Esophagus squamous epithelium (tissue), 5 donors: ENCODE measurements at places on chromosomes 6 and 20.

GRCh38 chr20:41064377-41064776 lies 35.8 kb downstream of the TOP1 start:
- DNase-seq: no peak

DNA sequence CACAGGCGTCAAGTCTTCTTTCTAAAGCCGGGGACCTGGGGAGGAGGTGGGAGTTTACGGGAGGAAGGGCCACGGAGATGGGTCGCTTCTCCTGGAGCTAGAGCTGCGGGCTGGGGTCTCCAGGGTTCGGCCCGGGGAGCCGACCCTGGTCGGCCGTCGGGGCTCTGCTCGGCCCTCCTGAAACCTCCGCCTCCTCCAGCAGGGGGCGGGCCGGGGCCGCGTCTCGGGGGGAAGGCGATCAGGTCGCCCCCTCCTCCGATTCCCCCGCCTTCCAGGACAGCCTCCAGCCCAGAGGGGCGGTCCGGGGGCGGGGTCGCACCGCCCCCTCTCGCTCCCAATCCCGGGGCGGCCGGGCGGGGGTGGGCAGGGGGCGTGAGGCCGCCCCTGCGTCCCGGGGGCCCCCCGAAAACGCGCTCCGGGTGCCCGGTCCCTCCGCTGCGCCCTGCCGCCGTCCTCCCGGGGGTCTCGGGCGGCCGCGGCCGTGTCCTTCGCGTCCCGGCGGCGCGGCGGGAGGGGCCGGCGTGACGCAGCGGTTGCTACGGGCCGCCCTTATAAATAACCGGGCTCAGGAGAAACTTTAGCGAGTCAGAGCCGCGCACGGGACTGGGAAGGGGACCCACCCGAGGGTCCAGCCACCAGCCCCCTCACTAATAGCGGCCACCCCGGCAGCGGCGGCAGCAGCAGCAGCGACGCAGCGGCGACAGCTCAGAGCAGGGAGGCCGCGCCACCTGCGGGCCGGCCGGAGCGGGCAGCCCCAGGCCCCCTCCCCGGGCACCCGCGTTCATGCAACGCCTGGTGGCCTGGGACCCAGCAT lies at the start of gene CEBPB:
TSS of gene CEBPB (plus strand) at position 580 of the 814 bp plus-strand sequence. CDS start at position 784, 204 bp downstream.
- DNase-seq: peak; percentile 35

DNA sequence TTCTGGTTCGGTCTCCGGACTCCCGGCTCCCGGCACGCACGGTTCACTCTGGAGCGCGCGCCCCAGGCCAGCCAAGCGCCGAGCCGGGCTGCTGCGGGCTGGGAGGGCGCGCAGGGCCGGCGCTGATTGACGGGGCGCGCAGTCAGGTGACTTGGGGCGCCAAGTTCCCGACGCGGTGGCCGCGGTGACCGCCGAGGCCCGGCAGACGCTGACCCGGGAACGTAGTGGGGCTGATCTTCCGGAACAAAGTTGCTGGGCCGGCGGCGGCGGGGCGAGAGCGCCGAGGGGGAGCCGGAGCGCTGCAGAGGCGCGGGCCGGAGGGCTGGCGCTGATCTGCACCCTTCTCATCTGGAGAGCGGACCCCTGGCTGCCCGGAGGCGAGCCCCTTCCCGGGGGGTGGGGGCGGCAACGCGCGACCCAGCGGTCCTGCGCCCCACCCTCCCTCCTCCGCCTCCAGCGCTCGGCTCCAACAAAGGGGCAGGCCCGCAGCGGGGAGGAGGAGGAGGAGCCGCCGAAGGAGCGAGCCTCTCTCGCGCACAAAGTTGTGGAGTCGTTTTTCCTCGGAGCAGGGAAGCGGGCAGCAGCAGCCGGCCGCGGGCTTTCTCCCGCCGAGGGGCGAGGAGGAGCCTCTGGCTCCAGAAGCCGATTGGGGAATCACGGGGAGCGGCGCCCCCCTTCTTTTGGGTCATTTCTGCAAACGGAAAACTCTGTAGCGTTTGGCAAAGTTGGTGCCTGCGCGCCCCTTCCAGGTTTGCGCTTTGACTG lies at the start of gene UTRN:
TSS of gene UTRN (plus strand) at position 553 of the 765 bp plus-strand sequence. CDS start 6,494 bp downstream, outside the sequence.
- peak; percentile 13 for DNase-seq

- DNase-seq: no peak
These were observed 46.4 kb upstream of the DDR1 start for GRCh38 chr6:30837870-30838269.

- DNase-seq: peak; percentile 4
These were observed 132.2 kb downstream of the OGFRL1 start for GRCh38 chr6:71420693-71421328.

DNA sequence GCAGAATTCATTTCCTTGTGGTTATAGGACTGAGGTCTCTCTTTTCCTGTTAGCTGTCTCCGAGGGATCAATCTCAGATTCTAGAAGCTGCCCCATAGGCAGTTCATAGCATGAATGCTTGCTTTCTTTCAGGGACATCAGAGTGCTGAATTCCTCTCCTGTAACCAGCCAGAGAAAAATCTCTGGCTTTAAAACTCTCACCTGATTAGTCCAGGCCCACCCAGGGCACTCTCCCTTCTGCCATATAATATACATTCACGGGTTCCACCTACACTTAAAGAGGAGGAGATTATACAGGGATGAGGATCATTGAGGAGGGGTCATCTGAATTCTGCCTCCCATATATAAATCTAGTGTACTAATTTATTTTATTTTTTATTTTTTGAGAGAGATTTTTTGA lies 2.1 kb upstream of the KCNS1 start:
- DNase-seq: no peak

GRCh38 chr6:11585426-11586016 lies 48.0 kb downstream of the TMEM170B start:
- no peak for DNase-seq

GRCh38 chr6:1094306-1094705 lies 217.6 kb upstream of the FOXQ1 start:
- DNase-seq: no peak

GRCh38 chr20:41177636-41178035 lies 40.3 kb downstream of the PLCG1 start:
- DNase-seq: no peak

- no peak for DNase-seq
These were observed 10.2 kb downstream of the SENP6 start for GRCh38 chr6:75611702-75612375.

DNA sequence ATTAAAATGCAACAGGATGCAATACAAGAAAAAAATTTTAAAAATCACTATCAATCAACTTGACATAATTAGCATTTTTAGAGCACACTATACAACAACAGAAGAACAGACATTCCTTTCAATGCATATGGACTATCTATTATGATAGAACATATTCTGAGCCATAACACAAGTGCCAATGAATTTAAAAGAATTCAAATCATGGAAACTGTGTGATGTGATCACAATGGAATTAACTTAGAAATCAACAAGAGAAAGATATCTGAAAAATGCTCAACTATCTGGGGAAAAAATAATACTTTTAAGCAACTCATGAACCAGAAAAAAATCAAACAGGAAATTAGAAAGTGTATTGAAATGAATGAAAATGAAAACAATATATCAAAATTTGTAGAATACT lies 106.3 kb downstream of the ADTRP start:
- no peak for DNase-seq

- no peak for DNase-seq
These were observed 6.5 kb upstream of the USP45 start for GRCh38 chr6:99521633-99522151.

- DNase-seq: no peak
These were observed 13.4 kb downstream of the PHACTR2 start for GRCh38 chr6:143691155-143691554.

GRCh38 chr6:163355426-163355991 lies 59.0 kb upstream of the QKI start:
- DNase-seq: no peak

GRCh38 chr6:36504982-36505381 lies 42.3 kb downstream of the STK38 start:
- DNase-seq: no peak

GRCh38 chr20:35702824-35703695 lies 3.9 kb downstream of the ROMO1 start:
- DNase-seq: no peak

DNA sequence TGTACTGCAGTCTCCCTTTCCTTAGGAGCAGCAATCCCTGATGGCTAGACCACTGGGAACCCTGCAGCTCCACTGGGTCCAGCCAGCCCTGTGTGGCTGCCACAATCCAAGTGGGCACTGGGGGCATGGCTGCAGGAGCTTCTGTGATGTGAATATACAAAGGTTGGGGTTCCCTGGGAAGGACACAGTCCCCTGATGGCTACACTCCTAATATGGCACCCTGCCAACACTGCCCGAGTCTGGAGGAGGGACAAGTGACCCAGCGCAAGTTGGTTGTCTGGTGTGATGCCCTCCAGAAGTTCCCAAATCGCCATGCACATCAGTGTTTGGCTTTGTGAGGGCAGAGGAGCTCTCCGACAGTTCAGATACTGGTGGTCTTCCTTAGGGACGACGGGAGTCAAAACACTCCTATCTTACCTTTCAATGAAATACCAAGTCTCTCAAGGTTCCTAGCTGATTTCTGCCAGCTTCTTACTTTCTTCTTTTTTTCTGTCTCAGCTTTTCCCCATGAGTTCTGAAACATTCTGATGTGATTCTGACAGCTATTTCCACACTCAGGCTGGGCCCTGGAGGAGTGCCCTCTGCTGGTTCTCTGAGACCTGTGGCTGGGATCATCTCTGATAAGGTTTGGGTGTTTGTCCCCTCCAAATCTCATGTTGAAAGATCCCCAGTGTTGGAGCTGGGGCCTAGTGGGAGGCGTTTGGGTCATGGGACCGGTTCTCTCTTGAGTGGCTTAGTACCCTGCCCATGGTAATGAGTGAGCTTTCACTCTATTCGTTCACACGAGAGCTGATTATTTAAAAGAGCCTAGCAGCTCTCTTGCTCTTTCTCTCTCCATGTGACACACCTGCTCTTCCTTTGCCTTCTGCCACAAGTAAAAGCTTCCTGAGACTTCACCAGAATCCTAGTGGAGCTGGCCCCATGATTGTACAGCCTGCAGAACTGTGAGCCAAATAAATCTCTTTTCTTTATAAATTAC lies 15.5 kb upstream of the ZFP57 start:
- no peak for DNase-seq

DNA sequence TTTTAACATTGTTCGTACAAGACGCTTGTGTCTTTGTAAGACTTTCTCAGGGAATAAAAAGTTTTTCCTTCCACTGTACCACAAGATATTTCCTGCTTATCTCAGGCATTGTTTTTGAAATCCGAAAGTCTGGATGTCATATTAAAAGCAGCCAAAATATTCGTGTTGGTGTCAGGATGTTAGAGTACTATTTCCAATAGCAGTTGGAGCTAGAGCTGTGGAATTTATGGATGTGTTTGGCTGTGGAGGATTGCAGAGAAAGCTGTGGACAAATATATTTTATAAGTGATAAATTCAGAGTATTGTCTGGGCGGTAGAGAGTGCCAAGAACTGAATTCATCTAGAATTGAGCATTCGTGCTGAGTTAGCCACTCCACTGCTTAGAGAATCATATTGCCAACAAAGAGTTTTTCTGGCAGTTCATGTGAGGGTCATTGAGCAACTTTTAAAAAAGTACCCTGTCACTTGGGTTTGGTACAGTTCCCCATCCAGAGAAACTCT lies 57.7 kb downstream of the ZDHHC14 start:
- no peak for DNase-seq

DNA sequence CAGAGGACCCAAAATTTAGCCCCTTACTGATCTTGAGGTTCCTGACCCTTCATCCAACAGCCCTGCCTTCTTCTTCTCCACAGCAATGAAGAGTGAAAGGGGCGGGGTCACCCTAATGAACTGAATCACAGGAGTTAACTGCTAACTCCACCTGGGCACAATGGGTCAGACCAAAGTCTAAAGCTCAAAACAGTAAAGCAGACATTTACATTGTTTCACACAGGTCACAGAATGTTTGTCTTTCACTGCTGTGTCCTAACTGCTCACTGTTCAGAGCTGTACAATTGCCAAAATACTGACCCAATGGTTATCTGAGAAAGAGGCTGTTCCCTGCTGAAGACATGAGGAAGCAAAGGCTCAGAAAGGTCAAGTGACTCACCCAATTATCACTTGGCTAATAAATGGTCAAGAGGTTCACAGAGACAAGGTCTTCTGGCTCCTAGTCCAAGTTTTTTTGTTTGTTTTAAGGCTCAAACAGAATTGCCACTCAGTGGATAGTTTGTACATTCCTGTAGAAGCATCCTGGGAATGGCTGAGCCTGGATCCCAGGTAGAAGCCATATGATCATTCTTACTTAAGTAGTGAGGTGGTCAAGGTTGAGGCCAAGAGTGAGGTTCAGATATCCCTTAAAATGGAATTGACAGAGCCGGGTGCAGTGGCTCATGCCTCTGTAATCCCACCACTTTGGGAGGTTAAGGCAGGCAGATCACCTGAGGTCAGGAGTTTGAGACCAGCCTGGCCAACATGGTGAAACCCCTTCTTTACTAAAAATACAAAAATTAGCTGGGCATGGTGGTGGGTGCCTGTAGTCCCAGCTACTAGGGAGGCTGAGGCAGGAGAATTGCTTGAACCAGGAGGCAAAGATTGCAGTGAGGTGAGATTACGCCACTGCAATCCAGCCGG lies 35.1 kb upstream of the FAM83C start:
- DNase-seq: no peak

DNA sequence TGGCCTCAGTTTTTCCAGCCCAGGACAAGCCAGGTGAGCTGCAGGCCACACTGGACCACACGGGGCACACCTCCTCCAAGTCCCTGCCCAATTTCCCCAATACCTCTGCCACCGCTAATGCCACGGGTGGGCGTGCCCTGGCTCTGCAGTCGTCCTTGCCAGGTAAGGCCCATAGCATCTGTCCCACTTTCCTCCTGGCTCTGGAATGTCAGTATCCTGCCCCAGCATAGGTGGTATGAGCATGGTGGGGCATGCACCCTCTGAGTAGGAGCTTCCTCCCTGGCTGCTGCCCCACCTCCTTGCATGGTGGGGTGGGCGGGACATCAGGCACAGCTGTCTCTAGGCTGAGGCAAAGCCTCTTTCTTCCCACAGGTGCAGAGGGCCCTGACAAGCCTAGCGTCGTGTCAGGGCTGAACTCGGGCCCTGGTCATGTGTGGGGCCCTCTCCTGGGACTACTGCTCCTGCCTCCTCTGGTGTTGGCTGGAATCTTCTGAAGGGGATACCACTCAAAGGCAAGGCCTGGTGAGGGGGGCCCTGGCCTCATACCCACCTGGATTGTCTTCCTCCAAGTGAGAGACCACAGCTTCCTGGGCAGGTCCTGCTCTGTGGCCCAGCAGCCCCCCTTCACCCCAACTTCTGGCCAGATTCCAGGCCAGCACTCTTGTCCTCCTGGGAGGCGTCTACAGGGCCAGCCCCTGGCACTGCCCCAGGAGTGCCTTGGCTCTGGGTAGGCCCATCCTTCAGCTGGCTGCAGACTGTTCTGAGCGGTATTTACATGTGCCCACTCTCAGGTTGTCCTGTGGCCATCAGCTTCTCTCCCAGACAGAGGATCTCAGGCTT lies 9.1 kb downstream of the PI16 start:
- DNase-seq: no peak

DNA sequence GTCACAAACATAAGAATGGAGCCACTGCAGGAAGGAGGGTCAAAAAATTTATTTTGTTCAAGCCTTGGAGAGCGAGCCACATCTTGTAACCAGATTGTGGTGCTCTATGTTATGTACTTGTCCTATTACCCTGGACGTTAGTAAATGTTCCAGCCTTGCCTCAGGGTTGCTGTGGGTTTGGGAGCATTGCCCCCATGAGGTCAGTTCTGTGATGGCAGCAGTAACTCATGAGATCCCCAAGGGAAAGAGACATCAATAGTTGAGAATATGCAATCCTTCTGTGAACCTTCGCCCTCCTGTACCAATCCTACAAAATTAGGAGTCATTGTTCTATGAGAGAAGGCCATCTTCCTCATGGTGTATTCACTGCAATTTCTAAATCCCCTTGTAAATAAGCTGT lies 16.4 kb upstream of the CFAP206 start:
- no peak for DNase-seq
